ENCODE measurements at places on chromosomes 3 and 15. TPM values are rescaled to one million over a fixed set of nuclear protein-coding genes. Genes with fewer than 3 reads are reported as not detected.

Gene GPR160
- total RNA-seq, result 16.7 TPM

Gene MEX3B
- total RNA-seq, result 15.9 TPM

Gene ACKR4
- total RNA-seq, result not detected

Gene FBXL22
- 0.54 TPM for total RNA-seq

Gene TEX9
- 12.3 TPM for total RNA-seq

Gene CGGBP1
- total RNA-seq, result 57.1 TPM

Gene LTF
- 0.80 TPM for total RNA-seq

Gene GOLGA8Q
- not detected for total RNA-seq

Gene EBLN2
- total RNA-seq, result 3.8 TPM

Gene SPSB4
- total RNA-seq, result 17.2 TPM

Gene FAM107A
- 0.57 TPM for total RNA-seq

Gene SLC9C1
- total RNA-seq, result 0.24 TPM

Gene SERINC4
- total RNA-seq, result not detected

Gene WDR49
- 3.2 TPM for total RNA-seq

Gene LSMEM2
- 0.58 TPM for total RNA-seq

Gene GOLGA8M
- total RNA-seq, result not detected

Gene GP5
- 0.13 TPM for total RNA-seq

Gene CHRFAM7A
- 3.3 TPM for total RNA-seq

Gene GHSR
- total RNA-seq, result not detected

Gene CMTM6
- total RNA-seq, result 51.5 TPM

Gene GATM
- total RNA-seq, result 10.2 TPM

Gene UBE2E2
- total RNA-seq, result 52.7 TPM

Gene KNG1
- not detected for total RNA-seq

Gene SLC35A5
- total RNA-seq, result 36.5 TPM

Gene NEIL1
- total RNA-seq, result 12.2 TPM

Gene SLC28A1
- total RNA-seq, result not detected

Gene RHCG
- total RNA-seq, result not detected

Gene NEK10
- total RNA-seq, result 0.84 TPM

Gene HCN4
- 9.3 TPM for total RNA-seq

Gene HDGFL3
- 149 TPM for total RNA-seq

Gene PRTG
- total RNA-seq, result 3.4 TPM

Gene DNAH12
- not detected for total RNA-seq

Gene ANAPC13
- total RNA-seq, result 31.0 TPM

Gene PLA2G4D
- 0.33 TPM for total RNA-seq

Gene LDHAL6B
- not detected for total RNA-seq

Gene TRH
- not detected for total RNA-seq

Gene DAZL
- 3.4 TPM for total RNA-seq

Gene HRH1
- not detected for total RNA-seq

Gene RGMA
- 39.8 TPM for total RNA-seq

Gene MYH15
- total RNA-seq, result not detected
